ACHN (cell line): ENCODE measurements at places on chromosomes 5 and 9.

DNA sequence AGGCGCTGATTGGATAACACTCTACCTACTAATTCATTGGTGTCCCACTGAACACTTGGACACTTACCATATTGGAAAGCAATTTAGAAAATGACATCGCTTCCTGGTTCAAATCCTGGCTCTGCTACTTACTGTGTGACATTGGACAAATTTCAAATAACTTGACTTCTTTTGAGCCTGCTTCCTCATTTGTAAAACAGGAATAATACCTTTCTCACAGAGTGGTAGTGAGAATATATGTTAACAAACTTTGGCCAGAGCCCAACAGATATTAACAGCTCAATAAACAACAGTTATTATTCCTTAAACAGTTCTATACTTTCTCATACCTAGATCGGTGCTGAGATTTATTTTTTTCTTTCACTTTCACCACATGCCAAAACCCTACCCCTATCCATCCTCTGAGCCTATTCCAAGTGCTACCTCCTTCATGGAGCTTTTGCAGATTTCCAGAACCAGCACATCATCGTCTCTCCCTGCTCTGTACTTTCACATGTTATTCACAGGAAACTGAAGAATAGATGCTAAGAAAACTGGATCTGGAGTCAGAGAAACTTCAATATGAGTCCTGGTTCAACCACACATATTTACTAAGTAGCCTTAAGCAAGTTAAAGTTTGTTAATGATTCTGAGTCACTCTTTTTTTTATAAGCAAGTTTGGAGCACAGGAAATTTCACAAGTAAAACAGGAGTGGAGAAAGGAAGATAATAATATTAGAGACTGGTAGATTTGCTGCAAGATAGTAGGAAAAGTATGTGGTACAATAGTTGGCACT lies 92.3 kb downstream of the STRBP start:
- DNase-seq = no peak

- DNase-seq = no peak
These were observed 3.8 kb upstream of the STPG3 start for GRCh38 chr9:137247135-137247915.

DNA sequence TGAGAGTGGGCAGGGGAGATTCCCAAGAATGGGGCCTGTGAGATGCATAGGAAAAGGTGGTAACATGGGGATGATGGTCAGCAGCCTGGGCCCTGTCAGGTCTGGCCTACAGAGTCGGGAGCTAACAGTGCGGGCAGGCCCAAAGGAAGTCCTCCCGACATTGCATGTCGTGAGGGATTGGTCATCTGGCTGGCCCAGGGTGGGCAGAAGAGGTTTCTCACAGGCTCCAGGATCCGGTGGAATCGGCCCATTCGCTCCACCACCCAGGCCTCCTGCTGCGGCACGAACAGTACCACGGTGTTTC lies 514 bp downstream of the STOML2 start:
- peak; percentile 11 for DNase-seq

DNA sequence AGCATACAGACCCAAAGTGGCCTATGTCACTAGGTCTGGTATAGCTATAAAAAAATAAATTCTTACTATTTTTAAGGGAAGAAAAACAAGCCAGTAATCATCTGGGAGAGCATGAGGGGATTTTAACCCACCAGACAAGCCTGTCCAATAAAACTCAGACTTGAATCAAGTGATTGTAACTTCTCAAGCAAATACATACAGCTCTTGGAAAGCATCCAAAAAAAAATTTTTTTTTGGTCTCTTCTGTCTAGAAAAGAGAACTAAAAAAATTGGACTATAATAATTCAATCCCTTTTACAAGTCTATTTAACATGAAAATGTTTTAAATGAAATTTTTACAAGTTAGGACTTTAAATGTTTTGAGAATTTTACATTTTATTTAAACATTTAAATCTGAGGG lies 61.7 kb downstream of the FBXL17 start:
- no peak for DNase-seq

GRCh38 chr9:104775976-104776375 lies 12.0 kb downstream of the NIPSNAP3B start:
- DNase-seq = no peak

DNA sequence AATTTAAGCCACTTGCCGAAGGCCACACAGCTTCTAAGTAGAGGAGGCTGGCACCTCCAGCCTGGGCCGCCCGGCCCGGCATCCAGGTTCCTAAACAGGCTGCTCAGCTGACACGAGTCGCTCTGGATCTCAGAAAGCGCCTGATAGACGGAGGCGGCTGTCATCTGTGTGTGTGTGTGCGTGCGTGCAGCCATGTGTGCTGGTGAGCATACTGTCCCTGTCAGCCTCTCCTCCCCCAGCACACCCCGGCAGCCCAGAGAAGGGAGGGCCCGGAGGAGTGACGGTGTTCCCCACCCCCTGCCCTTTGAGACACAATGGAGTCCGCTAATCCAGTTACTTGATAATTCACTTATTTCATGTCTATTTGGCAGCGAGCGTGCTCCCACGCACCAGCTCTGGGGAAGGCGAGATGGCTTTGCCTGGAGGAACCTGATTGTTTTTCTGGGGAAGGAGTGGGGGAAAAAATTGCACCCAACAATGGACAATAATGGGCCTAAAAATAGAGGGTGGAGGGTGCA lies 20.0 kb downstream of the NTNG2 start:
- no peak for DNase-seq

DNA sequence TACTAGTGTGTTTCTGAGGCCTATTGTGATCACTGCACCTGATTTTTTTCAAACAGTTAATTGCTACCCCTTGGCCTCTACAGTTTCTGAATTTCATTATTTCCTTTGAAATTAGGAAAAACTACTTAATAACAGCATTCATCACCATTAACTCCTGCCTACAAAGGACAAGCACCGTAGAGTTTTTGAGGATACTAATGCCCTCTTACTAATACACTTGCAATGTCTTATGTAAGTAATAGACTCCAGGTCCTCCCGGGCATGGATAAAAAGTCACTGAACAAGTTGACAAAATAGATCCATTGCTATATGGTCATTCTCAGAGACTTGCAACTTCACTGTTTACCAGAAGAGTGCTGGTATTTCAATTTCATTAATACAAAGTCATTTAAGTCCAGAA lies 1172.5 kb downstream of the CDH12 start:
- DNase-seq = peak; percentile 2

- no peak for DNase-seq
These were observed 62.4 kb downstream of the DROSHA start for GRCh38 chr5:31469466-31469865.

GRCh38 chr5:10853154-10853553 lies 92.1 kb upstream of the DAP start:
- DNase-seq = no peak

GRCh38 chr5:84550222-84550621 lies 165.5 kb upstream of the EDIL3 start:
- no peak for DNase-seq

GRCh38 chr5:68252673-68253623 lies 37.4 kb downstream of the PIK3R1 start:
- DNase-seq = peak; percentile 69

GRCh38 chr9:137306850-137307254 lies 4.8 kb upstream of the NRARP start:
- no peak for DNase-seq

- no peak for DNase-seq
These were observed 165.9 kb upstream of the IRX4 start for GRCh38 chr5:2048664-2049063.

- DNase-seq = no peak
These were observed 9.9 kb downstream of the MIER3 start for GRCh38 chr5:56941981-56942380.

- no peak for DNase-seq
These were observed 35.9 kb downstream of the ASS1 start for GRCh38 chr9:130480673-130481072.

DNA sequence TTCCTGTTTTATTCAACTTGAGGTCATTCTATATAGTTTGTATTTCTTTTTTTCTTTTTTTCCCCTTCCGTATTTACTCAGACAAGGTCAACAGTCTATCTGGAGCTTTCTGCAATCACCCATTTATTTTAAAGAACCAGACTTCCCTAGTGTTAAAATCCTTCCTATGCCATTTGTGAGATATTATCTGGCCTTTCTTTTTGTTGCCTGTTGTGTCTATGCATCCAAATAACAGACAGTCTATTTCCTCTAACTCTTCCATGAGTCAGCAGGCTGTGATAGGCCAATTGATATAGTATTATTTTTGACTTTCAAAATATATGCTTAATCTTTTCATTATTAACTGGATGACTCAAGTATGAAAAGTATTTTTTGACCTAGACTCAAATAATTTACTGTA lies 291.2 kb upstream of the PTPRD start:
- DNase-seq = no peak

DNA sequence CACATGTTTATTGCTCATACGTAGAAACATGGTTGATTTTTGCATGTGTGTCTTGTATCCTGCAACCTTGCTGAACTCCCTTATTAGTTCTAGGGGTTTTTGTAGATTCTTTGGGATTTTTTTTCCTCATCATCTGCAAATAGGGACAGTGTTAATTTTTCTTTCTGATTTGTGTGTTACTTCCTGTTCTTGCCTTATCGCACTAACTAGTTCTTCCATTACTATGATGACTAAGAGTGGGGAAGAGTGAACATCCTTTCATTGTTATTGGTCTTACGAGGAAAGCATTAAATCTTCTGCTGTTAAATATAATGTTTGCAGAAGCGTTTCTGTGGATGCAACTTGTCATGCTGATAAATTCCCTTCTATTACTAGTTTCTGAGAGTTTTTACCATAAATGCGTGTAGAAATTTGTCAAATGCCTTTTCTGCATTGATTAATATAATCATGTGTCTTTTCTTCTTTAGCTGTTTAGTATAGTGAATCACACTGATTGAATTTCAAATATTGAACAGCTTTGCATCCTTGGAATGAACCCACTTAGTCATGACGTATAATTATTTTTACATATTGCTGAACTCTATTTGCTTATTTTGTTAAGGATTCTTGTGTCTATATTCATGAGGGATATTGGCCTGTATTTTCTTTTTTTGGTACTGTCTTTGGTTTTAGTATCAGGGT lies 32.1 kb upstream of the RNF130 start:
- DNase-seq = no peak

- no peak for DNase-seq
These were observed 189.1 kb downstream of the ROR2 start for GRCh38 chr9:91760906-91761305.

DNA sequence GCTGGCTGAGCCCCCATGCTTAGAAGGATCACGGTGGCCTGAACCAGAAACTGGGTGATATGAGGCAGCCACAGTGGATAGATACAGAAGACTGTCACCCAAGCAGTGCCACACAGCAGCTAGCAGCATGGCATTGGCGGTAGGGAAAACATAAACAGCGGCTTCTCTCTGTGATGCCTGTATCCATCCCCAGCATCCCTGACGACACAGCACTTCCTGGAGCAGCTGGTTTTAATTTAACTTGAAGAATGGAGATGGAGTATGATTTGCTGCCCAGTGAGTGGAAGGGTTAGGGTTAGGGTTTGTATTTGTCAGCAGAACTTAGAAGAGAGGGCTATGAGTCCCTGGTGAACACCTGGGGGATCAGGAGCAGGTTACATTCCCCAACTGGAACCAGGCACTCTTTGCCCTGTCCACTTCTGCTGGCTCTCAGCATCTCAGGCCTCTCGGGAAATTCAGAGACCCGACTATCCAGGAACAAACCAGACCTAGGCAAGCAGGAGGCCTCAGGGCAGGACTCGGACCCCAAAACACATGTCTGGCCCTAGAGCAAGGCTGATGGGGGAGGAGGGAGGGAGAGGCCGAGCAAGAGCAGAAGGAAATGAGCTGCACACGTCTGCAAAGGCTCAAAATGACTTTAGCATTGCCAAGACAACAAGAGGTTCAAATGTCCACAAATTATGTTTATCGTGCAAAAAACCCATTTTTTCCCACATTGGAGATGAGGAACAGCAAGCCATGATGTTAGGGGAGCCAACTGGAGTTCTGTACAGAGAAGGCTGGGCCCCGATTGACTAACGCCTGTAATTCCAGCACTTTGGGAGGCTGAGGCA lies 6.5 kb upstream of the GGTA1 start:
- no peak for DNase-seq

DNA sequence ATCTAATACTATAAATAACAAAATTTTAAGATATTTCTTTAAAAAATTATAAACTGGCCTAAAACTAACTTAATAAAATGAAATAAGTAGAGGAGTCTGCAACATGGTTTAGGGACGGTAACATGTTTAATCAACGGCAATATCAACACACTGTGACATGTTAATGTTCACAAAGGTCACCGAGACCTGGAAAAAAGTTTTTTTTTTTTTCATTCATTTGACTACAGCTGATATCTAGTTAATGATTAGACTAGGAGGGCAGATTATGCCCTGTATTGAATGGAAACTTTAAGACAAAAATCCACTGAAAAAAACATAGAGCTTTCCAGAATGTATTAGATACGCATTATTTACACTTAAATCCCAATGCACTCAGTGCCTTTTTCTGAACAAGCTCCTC lies 67.0 kb upstream of the CDK5RAP2 start:
- no peak for DNase-seq

GRCh38 chr5:133753856-133754255 lies 141.5 kb upstream of the FSTL4 start:
- DNase-seq = no peak

DNA sequence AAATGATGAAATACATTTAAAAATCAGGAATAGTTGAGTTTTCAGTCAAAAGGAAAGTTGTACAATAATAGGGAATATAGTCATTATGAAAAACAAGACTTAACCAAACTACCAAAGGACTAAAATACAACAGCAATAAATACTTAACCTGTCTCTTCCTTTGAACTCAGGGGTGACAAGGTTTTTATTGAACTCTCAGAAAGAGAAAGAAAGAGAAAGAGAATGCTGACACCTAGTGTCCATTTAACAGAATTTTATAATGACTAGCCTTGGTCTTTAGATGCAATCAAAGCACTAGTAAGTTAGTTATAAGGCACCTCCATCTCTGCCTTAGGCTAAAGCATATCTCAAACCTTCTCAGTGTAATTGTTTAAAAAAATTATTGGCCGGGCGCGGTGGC lies 47.5 kb downstream of the UIMC1 start:
- DNase-seq = peak; percentile 50

- no peak for DNase-seq
These were observed 50.8 kb downstream of the CRB2 start for GRCh38 chr9:123406691-123407216.

DNA sequence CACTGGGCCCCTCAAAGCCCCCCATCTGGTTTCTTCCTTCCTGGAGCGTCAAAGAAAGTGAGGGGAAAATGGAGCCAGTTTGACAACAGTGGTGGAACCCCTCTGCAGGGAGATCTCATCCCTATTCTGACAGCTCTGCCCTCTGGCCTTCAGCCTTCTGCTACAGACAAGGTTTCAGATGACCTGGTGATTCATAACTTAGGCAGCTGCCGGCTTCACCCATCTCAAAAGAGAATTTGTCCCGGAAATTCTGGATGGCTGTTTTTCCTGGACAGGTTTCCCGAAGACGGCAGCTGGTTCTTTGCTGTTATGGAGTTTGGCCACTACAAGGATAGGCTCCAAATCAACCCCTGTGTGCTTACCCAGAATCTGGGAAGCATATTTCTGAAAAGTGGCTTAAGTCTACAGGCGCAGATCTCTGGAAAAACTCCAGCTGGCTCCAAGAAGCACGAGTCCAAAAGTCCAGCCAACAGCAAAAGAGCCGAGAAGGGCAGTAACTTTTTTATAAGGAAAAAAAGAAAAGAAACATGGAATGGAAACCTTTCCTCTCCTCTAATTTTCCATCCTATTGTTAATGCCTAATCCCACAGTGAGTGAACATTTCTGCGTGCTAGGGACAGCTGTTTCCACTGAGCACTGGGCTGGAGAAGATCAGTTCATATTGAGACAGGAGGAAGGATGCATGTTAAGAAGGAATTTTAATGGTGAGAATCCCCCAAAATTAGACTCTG lies 54.5 kb downstream of the ZNF366 start:
- peak; percentile 37 for DNase-seq

GRCh38 chr9:99807276-99807852 lies 14.3 kb upstream of the NR4A3 start:
- DNase-seq = peak; percentile 65
